ENCODE measurements at places on chromosomes 6 and 20. TPM values are rescaled to one million over a fixed set of nuclear protein-coding genes. Genes with fewer than 3 reads are reported as not detected.

DNA sequence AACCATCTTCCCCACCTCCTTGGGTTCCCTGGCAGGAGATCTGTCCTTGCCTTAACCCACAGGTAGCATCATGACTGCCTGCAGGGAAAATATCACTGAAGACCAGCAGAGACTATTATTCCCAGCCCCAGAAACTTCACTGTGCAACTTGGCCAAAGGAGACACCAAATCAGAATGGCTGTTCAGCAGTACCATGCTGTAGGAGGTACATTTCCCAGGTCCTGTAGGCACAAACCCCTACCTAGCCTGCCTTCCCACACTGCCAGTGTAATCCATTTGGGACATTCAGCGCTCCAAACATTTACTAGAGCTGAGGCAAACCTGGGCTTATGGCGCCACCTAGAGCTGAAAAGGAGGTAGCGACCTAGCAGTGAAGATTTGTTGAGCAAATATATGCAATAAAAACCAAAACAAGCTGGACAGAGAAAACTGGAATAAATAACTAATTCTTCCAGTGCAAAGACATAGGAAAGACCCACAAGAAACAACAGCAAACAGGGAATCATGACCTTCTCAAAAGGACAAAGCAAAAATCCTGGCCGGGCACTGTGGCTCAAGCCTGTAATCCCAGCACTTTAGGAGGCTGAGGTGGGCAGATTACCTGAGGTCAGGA is 60.3 kb downstream of the VTA1 start:
- DNase-seq: peak; percentile 35

DNA sequence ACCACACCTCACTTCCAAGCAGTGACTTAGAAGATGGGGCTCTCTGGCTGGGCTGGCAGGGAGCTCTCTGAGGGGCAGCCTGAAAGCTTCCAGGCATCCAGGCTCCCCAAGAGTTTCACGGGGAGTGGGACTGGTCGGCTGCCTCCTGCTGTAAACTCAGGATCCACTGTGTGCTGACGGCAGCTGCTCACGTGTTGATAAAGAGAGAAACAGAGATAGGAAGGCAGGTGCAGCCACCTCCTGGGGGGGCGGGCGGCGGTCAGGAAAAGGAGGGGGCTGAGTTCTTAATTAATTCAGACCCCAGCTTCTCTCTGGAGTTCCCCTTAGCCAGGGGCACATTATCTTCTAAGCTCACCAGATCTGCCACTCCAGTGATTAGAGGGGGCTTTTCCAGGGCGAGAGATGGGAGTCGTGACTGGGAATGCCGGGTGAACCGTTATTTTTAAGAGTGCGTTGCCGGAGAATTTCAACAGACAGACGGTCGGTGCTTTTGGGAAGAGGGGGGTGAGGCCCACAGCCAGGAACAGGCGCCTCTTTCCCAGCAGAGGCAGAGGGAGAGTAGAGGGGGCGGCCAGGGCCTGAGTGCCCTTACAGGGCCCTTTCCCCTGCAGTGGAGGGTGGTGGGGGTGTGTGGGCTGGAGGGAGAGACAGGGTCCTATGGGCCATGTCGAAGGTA is 70.9 kb downstream of the CD40 start:
- no peak for DNase-seq

DNA sequence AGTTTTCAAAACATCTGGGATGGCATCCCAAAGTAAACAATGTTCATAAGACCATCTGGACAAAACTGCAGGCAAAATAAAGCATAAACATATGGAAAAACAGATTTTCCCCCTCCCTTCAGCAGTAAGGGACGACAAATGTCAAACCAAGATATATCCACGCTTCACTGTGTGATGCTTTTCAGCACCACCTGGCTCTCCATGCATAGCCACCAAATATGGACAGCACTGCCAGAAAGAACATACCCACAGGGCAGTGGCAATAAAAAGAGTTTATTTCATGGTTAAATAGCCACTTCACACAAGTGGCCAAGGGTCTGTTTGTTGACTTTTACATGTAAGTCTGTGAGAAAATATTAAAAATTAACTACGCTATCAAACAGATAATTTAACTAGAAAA is 23.1 kb downstream of the USP45 start:
- DNase-seq: no peak

The SIRPB1 gene
- total RNA-seq: 1.3 TPM

DNA sequence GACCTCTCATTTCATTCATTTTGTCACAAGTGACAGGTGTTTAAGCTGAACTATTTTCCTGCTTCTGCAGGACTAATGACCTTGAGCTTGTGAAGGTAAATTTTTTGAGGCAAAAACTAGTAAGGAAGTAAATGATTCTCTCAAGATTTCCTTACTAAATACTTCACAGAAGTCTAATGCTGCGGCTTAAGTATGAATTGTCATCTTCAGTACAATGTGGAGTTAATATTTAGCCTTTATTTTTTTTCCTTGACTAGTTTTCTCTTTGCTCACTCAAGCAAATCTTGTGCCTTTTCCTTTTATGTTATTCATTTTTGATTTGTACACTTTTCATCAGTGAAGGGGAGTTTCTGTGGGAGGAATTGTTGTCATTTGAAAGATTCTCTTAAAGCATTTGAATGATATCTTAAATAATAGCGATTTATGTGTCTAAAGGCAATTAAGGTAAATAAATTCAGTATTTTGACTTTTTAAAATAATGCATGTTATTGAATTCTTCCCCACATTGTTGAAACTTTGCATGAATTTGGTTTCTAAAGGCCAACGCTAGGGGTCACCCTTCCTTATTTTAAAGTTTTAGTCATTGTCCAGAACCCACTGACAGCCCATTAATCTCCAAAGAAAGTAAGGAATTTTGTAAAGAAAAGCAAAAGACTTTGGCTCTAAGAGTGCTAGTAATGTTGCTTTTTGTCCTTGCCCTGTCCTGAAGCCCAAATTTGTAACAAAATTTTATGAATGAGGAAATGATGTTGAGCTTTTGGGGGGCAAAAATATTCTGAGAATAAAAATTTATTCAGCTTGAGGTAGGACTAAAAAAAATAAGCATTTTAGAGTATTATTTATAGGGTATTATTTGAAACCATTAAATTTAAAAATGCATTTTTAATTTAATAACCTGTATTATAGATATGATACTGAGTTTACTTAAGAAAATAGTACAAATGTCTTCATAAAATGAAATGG is 157.4 kb upstream of the LAMA2 start:
- peak; percentile 8 for DNase-seq

DNA sequence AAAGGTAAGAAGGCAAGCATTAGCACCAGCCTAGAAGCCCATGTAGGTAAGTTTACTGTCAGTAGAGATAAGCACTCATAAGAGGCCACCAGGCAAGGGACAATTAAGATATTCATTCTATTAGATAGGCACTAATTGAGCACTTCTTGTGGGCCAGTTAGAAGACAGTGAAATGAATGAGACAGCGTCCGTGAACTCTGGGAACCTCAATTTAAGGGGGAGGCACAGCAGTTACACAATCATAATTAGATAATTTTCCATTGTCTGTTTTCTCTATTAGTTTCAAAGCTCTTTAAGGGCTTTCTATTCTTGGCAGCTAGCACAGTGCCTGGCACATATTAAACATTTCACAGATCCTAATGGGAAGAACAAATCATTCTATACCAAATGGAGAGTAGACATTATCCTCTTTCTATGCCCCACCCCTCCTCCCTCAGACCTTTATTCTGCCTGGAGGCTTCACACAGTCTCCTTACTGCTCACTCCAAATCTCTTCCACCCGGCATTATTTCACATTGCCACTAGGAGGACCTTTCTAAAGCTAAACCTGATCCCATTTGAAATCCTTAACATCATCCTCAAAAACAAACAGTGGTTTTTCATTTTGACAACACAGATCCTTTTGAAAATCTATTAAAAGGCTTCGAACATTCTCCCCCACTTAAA is 529.6 kb downstream of the ADGRB3 start:
- DNase-seq: no peak

DNA sequence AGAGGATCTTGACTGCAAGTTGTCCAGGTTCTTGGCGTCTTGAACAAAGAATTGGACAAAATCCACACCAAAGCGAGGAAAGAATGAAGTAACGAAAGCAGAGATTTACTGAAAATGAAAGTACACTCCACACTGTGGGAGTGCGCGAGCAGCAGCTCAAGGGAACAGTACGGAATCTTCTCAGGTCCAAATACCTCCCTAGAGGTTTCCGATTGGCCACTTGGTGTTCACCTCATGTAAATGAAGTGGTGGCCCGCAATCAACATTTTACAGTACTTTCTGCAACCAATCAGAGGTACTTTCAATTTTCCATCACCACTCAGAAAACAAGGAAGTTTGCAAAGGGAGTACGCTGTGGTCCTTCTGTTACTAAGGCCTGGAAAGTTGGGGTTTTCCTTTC is 122.4 kb downstream of the PTPRK start:
- no peak for DNase-seq

- DNase-seq: no peak
Observed at GRCh38 chr6:153117986-153118879, 12.8 kb downstream of the RGS17 start.

The C6orf136 gene
- 37.2 TPM for total RNA-seq

- DNase-seq: no peak
Observed at GRCh38 chr6:79864001-79864400, 83.4 kb downstream of the ELOVL4 start.

DNA sequence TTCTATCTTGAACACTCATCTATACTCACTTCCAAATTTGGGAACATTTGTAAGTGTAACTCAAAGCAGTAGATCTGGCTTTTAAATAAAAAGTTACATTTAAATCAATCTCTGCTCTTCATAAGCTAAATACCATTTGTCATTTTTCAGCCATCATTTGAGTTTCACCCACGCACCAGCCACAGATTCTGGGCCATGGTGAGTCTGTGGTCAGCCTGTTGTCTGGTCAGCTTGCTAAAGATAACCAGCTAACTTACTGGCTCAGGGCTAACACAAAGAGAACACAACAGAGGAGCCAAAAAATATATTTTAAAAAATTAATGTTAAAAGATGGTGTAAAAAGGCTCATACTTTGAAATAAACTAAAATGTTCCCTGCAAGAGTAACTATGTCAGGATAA is 181.3 kb downstream of the KIF6 start:
- no peak for DNase-seq

- DNase-seq: no peak
Observed at GRCh38 chr6:47375426-47375825, 65.7 kb upstream of the TNFRSF21 start.

DNA sequence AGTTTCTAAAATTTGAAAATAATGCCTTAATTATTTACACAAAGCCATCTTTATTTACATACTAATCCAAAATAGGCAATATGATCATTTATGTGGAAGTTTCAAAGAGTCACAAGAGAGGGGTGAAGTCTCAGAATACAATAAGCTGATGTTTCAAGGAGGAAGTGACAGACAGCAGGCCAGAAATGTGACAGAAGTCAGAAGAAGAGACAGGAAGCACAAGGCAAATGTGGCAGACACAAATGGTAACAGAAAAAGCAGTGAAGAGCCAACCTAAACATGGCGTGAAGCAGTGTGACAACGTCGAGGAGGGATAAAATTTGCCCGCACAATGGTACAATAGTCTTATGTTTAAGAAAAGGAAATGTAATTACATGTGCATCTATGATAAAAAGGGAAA is 59.8 kb downstream of the SHPRH start:
- DNase-seq: peak; percentile 17

The BMP5 gene
- total RNA-seq: not detected

The HRH3 gene
- total RNA-seq: not detected

GRCh38 chr6:83708970-83709747 is at the start of gene SNAP91:
Gene SNAP91, minus strand, starts transcription at chr6:83709101. Its CDS starts 1,174 bp downstream, at chr6:83707927.
- no peak for DNase-seq

The NKX2-2 gene
- not detected for total RNA-seq

The GGTLC1 gene
- not detected for total RNA-seq

GRCh38 chr6:132604635-132605152 is 15.2 kb upstream of the TAAR5 start:
- no peak for DNase-seq

The SNRPB2 gene
- 36.2 TPM for total RNA-seq

DNA sequence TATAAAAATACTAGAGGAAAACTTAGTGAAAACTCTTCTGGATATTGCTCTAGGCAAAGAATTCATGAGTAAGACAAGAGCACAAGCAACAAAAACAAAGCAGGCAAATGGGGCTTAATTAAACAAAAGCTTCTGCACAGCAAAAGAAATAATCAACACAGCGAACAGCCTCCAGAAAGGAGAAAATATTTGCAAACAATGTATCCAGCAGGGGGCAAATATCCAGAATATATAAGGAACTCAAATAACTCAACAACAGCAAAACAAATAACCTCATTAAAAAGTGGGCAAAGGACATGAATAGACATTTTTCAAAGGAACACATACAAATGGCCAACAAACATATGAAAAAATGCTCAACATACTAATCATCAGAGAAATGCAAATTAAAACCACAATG is 17.1 kb upstream of the HECA start:
- DNase-seq: no peak

DNA sequence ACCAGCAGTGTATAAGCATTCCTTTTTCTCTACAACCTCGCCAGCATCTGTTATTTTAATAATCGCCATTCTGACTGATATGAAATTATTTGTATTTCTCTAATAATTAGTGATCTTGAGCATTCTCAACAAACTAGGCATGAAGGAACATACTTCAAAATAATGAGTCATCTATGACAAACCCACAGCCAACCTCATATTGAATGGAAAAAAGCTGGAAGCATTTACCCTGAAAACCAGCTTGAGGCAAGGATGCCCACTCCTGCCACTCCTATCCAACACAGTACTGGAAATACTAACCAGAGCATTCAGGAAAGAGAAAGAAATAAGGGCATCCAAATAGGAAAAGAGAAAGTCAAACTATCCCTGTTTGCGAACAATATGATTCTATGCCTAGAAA is 390.6 kb upstream of the ID4 start:
- DNase-seq: no peak

The CDH4 gene
- not detected for total RNA-seq

DNA sequence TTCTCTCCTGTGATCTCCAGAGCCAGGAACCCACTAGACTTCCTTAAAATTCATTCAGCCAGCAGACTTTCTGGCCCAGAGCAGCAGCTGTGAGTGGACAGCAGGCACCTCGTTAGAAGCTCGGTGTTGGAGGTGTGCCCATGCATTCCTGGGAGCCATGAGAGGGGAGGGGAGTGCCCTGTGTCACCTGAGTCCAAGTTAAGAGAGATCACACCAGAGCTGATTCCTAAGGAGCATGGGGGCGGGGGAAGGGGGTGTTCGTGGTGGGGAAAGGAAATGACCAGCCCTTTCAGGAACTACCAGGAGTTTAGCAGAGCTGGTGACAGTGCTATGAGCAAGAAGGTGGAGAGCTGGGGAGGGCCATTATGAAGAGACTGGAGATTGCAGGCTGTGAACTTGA is 46.9 kb downstream of the GFRA4 start:
- DNase-seq: no peak

The HLA-DPA1 gene
- total RNA-seq: 665 TPM

DNA sequence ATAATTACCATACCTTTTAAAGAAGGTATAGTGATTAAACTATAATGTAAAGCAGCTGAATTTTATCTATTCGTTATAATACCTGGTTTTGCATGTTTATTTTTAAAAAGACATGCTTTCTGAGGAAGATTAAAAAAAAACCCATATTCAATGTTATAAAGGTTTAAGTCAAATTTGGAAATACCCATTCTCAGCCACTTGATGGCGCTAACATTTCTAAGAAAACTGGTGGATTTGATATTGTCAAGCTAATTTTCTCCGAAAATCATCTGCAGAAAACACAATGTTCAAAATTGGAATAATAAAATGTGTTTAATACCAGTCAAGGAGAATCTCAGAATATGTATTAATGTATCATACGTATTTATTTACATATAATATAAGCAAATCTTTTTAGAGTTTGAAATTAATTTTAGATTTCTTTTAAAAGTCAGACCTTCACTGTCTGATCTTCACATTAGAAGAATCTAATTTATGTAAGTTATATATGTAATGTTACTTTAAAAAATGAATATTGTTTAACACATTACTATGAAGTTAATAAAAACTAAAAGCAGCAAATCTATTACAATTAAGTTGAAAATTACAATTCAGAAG is 35.0 kb downstream of the SHPRH start:
- DNase-seq: peak; percentile 40

The OR2B2 gene
- not detected for total RNA-seq

The FABP7 gene
- not detected for total RNA-seq
